NB4 (cell line): ENCODE measurements at places on chromosomes 5 and 9.

DNA sequence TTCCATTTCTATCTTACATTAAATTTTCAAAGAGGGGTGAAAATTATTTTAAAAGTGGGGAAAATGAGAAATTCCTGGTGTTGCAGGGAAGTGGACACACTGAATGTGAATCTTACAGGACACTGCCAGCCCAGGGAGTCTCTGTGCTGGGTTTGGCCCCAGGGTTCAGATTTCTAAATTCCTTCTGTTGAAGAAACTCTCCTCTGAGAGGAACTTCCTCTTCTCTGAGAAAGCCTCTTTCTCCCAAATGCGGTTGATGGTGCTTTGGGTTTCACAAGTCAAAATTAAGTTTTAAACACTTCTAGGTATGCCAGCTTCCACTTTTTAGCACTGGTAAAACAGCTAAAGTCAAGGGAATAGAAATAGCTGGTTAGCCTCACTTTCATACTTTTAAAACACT, 317.9 kb upstream of the ITGA1 start:
- DNase-seq = peak; percentile 30

DNA sequence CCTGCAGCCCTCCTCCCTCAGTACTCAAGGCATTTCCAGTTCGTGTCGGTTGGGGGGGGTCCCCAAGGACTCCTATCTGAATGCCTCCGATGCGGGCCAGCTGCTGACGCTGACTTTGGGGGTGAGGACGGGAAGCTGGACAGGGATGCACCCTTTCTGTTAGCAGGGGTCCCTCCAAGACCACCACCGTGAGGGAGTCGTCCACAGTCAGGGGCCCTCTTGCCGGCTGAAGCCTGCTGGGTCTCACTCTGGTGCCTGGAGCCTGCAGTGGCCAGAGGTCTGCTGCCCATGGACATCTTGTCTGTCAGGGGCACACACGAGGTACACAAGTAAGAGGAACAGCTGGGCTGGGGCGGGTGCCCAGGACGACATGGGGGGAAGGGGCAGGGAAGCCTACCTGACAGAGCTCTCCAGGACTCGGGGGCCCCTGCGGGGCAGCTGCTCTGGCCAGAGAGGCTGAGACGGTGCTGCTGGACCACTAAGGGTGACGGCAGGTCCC, 9.1 kb upstream of the ZDHHC11 start:
- no peak for DNase-seq

GRCh38 chr5:72390836-72391235, 70.7 kb downstream of the PTCD2 start:
- DNase-seq = no peak

- DNase-seq = no peak
Measured at GRCh38 chr9:96417661-96418082, 498 bp downstream of the ZNF367 start.

DNA sequence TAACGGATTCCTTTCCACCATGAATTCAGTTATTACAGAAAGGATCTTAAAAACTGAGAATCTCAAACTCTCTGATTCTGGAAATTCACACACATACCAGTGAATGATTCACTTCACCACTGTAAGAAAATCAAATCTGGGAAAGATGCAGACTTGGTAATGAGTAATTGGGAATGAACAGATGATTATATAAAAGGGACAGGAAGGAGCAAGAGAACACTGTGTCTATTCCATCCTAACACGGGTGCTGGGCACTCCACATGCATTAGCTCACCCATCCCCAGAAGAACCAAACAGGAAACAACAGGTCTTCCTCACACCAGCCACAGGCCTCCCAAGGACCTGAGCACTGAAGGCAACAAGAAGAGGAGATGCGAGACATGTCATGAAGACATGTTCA, 74.8 kb upstream of the ZNF622 start:
- DNase-seq = no peak

DNA sequence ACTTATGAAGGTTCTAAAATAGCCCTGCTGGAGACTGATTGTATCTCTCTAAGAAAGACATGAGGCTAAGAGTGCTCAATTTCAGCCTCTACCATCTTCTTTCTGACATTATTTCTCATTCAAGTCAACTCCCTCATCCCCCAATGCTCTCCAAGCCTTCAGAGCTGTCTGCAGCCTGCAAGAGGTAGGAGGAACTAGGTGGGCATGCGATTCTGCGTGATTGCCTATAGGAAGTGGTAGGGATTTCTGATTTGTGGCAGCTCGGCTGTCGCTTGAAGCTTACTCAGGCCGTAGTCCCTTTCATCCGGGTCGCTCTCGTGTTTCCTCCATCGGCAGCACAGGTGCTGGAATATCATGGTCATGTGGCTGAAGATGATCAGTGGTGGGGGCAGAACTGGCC, 138.1 kb upstream of the KLF9 start:
- no peak for DNase-seq

DNA sequence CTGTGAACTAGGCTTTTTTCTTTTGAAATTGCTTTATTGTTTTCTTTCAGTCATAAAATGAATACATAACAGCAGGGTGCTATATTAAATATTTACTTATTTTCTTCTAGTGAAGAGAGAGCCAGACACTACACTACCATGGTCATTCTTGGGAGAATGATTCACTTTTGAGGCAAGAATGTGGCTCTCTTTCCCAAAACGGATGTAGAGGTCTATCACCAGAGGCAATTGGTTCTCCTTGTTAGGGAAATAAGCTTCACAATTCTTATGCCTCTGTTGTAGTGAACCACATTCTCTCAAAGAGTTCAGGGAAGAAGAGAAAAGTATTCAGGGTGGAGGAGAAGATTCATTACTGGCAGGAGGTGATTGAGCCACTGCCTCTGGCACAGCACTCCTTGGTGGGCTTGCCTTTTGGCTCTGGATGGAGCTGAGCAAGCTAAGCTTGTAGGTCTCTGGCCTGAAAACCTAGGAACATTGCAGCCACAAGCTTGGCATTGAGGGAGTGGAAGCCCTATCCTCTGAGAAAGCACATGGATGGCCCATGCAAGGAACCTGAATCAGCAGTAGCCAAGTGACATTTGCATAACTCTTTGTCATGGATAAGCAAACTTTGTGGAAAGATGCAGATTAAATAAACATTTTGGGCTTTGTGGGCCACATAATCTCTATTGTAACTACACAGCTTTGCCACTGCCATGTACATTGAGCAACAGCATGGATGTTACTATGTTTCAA, 179.0 kb upstream of the TNC start:
- no peak for DNase-seq

DNA sequence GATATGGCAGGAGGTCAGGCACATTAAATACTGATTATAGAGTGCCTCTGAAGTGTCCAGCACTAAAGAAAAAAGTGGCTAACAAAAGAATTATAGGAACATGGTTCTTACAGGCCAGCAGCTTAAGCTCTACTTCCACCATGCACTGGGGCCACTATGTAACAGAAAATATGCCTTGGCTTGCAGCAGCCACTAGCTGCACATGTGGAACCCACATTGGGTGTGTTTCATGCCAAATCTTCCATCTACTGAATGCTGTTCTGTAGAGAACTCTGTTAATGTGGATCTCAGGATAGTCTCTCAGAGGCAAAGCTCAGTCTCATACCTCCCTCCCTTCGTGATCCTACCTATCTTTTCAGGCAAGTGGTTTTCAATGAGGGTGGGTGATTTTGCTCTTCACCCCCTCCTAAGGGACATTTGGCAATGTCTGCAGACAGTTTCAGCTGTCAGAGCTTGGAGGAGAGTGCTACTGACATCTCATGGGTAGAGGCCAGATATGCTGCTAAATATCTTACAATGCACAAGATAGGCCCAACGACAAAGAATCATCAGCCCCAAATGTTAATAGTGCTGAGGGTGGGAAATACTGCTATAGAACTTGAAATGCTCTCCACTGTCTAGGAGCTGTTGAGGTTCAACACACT, 218.9 kb downstream of the TARS1 start:
- DNase-seq = no peak

- no peak for DNase-seq
Measured at GRCh38 chr5:24510523-24510988, 134.2 kb downstream of the CDH10 start.

GRCh38 chr9:18202924-18203323, 271.0 kb upstream of the ADAMTSL1 start:
- DNase-seq = no peak

DNA sequence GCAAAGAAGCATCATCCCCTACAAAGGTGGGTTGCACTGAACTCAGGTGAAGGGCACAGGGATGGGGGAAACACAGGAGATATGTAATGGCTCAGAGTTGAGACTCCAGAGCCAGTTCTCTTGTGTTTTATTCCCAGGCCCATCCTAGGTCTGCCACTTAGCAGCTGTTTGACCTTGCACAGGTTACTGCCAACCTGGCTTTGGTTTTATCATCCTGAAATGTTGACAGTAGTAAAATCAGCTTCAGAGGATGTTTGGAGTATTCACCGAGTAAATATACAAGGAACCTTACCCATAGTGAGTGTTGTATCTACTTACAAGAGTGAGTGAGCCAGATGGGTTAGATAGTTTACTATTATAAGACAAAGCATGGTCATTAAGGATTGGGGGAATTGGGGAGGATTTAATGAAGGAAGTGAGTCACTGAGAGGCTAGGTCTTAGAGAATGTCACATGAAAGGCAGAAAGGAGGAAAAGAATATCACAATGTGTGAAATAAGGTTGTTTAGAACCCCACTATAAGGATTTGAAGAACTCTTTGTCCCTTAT, 141.3 kb downstream of the MAN2A1 start:
- peak; percentile 7 for DNase-seq

- DNase-seq = peak; percentile 19
Measured at GRCh38 chr5:162227075-162227474, 159.5 kb downstream of the GABRG2 start.

DNA sequence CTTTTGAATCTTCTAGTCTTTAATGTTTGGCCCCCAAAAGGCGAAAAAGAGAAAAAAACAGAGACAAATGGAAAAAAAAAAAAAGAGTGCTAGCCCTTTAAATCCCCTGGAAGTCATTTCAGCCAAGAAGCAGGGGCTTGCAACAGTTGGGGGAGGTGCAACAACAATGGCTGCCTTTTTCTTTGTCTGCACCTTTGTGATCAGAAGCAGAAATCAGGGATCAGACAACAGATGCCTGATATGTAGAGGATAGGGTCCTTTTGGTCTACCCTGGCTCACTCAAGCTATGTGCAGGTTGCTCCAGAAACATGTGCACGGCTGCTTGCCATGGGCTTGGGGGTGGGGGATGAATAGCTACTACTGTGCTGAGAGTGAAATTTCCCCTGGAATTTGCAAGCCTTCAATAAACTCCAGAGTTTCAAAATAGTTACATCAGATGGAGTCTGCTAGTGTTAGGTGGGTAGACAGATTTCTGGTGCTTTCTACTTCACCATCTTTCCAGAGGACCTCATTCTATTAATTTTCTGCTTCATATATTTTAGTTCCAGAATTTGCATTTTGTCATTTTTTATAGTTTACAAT, 150.9 kb downstream of the FGF18 start:
- no peak for DNase-seq

DNA sequence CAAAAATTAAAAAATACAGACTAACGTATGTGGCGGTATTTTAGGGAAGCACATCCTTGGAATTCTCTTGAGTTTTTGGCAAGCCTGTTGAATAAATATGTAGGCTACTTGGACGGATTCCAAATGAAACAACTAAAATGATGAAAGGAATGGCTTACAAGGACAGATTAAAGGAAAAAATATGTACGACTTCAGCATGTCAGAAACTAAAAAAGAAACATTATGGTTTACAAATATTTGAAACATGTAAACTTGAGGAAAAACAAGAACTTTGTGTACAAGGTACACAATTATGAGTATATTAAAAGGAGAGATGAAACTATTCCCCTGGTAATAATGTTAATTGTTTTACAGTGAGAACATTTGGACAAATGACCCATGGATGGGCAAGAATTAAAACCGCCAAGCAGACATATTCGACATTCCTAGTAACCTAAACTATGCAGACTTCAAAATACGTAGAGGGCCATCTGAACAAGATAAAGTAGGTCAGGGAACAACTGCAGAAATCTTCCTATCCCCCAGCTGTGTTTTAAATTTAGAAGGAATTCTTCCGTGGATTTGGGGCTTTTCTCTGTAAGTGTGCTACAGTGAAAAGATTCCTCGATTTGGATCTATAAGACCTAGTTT, 12.5 kb downstream of the EDIL3 start:
- DNase-seq = no peak

DNA sequence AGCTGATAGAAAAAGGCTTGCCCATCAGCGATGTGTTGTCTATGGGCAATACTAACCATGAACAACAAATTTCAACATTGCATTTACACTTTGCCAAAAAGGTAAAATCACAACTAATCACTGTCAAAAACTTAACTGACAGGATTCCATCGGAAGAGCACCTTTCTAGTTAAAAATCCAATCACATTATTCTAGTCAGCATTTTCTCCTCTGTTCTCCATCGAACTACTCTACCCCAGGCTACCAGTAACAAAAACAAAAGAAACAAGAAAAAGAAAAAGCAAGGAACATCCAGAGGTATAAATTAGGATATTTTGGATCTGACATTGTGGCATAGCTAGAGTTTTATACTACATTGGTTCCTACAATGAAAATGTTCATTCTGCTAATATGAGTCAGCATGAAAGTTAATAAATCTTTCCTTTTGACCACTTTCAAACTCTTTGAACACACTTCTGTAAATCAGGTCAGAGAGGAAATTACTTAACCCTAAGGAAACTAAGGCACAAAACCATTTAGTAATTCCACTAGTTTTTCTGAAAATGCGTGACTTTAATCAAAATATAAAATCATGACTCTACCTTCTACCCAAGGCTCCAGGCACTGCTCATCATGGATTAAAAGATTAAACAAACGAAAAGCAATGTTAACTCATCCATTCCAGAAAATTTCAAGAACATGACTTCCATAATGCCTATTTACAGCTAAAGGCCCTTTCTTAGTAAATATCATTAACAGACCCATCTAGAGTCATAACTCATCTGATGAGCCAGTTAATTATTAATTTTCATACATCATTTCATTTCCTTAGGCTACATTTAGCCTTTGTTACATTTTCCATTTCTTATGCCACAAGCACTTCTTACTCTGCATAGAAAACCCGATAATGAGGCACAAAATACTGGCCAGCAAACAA, 10.2 kb downstream of the GLIS3 start:
- DNase-seq = no peak

DNA sequence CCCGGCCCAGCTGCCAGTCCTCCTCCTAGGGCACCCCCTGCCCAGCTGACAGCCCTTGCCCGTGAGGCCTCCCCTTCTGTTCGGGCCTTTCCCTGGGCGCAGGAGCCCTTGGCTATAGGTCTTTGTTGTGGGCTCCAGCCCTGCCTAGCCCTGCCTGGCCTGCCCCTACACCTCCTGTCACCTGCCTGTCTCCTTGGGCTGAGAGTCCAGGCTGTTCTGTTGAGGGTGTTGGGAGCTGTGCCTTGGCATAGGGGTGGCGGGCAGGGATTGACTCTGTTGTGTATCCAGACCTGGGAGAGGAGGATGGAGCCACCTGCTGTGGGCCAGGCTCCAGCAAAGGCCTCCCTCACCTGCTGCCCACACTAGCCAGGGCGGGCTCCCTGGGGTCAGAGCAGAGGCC, 11.6 kb downstream of the FCN2 start:
- no peak for DNase-seq

GRCh38 chr9:36750630-36751029, 177.9 kb downstream of the MELK start:
- DNase-seq = no peak
